Keratinocyte (primary cell): ENCODE measurements at places on chromosomes 6 and 20. TPM values are rescaled to one million over a fixed set of nuclear protein-coding genes. Genes with fewer than 3 reads are reported as not detected.

GRCh38 chr6:44039191-44039719 lies 88.0 kb downstream of the MRPL14 start:
- no peak for DNase-seq

- no peak for DNase-seq
Observed at GRCh38 chr20:49675368-49676151, 38.1 kb downstream of the B4GALT5 start.

DNA sequence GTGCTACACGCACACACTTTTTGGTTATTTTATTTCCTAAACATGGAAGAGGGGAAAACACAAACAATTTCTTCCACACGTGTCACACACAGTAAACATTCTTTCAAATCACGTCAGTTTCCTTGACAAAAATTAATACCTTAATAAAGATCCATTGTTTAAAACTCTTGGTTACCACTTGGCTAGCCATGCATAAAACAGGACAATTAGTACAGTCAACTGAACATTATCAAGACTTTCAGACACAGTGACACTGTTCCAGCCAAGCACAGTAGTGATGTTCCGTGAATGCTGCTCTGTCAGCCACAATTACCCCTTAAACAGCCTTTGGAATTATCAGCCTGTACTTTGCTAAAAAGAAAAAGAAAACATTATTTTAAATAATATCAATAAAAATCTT lies 50.8 kb downstream of the GMDS start:
- DNase-seq: no peak

DNA sequence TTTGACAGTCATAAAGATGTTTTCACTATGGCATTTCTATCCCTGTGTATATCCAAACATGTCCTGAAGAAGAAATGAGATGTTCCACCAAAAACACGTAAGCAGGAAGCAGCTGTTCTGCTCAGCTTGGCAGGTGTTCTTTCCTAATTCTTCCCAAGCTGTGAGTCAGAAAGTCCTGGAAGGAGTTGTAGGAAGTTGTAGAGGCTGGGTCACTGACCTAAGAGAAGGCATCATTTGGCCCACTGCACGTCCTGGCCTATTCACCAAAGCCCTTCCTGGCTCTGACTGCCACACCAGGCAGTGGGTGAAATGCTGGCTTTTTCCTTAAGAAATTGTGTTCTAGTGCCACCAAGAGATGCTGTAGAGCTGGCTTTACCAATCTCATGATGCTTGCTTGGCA lies 40.3 kb downstream of the STX11 start:
- no peak for DNase-seq

- DNase-seq: no peak
Observed at GRCh38 chr6:31441365-31442267, 38.2 kb downstream of the MICA start.

DNA sequence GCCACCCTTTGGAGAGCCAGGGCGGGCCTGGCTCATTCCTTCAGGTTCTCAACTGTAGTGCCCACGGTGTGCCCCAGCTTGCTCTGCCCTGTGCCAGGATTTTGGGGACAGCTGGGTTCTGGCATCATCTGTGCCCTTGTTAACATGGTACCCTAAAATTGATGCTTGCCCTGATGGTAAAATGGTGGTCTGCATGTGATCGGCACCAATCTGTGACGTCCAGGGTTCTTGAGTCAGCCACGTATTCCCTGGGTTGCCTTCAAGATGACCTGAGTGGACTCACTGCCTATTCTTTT lies 31.2 kb upstream of the APCDD1L start:
- no peak for DNase-seq

DNA sequence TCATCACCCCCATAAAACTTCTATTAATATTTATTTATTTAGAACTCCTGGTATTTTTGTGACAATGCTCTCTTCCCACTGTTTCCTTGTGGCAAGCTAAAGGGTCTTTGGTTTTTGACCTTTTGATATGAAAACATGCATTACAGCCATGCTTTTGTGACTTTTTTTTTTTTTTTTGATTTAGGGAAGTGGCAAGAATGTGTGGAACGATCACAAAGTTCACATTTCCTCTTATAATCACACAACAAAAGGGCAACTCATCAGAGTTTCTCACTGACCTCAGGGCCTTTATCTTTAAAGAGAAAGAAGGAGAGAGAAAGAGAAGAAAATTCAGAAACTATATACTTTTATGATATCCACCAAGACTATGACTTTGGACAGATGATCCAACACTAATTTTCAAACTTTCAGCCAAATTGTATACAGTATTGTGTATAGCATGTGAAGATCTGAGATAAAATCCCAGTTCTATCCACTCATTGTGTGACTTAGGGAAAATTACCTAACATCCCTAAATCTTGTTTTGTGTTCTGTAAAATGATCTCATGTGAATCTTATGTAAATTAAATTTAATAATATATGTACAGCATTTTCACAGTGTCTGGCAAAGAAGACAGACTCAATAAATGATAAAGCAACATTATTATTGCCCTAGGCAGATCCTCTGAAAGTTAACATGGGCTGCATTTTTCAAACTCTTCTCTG lies 106.8 kb upstream of the MARCKS start:
- DNase-seq: no peak

DNA sequence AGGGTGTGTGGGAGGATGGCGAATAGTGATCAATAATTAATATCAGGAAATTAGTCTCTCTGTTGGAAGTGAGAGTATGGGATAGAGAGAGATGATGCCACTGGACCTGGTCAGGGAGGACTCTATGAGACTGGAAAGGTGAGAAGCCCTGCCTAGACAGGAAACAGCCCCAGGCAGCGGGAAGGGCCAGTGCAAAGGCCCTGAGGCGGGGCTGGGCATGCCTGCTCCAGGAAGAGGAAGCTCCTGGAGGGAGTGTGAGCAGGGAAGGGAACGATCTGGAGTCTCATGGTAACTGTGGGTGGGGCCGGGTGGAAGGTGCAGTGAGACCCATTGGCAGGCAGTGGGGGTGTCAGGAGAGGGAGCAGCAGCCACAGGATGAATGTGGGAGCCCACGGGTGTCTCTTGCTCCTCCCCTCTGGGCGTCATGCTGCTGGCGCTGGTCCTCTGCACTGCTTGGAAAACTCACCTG lies 1.8 kb upstream of the CST3 start:
- no peak for DNase-seq

DNA sequence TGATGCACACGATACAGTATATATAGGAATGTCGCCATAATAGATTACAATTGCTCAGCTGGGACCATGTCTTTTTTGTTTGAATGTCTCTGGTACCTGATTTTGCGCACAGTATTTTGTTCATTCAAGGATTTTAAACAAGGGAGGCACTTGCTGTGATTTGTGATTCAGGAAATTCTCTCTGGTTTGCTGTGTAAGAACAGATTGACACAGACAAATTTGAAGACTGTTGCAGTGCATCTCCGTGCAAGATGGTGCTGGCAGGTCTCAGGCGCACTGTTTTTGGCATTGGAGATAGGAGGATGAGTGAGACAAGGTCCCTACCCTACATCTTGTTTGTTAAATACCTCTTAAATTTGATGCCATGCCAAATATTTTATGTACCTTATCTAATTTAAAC lies 2.5 kb downstream of the MAPRE1 start:
- no peak for DNase-seq

DNA sequence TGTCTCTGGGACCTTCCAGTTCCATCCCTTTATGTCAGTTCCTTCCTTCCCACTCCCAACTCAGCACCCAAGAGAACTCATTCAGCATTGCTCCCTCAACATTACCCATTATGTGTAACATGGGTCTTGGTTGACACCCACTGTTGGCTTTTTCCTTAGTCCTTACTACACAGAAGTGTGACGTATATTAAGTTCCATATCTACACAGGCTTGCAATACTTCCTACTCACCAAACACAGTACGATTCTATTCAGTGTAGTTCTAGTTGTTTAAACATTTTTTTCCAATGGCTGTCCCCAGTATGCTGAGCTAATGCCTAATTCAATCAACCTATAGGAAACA lies 37.7 kb downstream of the ARHGAP18 start:
- no peak for DNase-seq

- DNase-seq: no peak
Observed at GRCh38 chr6:31791324-31792089, 4.0 kb downstream of the VARS1 start.

DNA sequence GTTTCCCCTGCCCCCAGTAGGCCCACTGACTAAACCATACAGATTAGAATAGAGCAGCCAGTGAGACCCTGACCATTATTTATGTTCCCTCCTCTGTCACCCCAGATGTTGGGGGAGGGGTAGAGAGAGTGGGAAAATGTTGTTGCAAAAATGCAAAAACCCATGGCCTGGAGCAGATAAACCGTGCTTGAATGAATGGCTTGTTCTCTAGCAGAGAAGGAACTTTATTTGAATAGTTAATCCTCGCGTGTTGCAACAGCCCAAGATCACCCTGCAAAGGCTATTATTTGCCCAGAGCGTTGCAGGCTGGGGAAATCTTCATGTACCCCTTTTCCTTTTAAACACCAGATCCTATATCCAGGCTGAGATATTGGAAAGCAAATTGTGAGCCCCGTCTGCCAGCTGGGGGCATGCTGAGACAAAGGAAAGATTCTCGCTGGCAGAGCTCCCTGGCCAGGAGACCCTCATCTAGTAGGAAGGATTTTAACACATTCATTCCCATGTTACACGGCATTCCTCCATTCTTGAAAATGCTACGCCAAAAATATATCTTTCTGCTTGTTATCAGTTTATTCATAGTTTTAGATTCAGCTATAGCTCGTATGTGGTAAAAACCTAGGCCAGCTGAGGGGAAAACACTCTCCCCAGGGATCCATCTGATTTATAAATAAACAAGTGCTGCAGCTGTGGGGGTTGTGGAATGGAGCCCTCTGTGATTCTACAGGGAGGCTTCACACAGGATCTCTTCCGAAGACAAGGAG lies 53.0 kb downstream of the LINC00237 start:
- no peak for DNase-seq

DNA sequence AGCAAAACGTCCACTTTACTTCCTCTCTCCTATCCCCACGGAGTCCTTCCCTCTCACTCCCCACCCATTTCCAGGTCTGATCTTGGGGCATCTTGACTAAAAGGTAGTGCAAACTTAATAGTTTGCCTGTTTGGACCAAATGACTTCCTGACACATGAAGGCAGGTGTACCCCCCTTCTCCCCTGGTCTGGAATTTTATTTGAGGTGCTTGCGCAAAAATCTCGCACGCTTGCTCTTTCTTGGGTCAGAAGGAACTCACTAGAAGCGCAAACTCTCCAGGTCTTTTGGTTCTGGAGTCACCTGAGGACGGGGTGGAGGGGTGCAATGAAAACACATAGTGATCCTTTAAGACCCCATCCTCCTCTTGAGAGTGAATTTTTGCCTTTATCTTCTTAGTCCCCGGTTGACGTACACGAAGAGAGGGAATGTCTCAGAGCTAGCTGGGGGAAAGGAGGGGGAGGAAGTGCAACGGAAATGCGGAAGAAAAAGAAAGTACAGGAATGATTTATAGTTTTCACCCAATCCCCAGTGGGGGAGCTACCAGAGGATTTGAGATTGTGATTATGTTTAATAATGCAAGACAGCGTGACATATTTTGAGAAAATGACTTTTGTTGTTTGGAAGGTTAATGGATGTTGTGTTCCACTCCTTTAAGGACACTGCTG lies 4.9 kb downstream of the ADGRB3 start:
- DNase-seq: no peak

DNA sequence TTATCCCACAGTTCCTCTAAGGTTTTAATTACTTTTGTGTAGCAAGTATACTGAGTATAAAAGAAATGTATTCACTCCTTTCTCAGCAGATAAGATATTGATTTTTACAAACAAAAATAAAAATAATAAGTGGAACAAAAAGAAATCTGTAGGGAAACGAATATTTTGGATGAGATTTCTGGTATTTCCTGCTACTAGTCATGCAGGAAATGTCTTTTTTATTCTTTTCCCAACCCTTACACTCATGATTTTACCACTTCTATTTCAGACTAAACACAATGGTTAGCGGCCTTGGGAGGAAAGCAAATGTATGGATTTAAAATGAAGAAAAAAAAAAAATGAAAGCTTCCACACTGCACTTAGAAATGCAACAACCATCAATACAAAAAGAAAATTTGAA lies 580.5 kb upstream of the MARCKS start:
- DNase-seq: no peak

DNA sequence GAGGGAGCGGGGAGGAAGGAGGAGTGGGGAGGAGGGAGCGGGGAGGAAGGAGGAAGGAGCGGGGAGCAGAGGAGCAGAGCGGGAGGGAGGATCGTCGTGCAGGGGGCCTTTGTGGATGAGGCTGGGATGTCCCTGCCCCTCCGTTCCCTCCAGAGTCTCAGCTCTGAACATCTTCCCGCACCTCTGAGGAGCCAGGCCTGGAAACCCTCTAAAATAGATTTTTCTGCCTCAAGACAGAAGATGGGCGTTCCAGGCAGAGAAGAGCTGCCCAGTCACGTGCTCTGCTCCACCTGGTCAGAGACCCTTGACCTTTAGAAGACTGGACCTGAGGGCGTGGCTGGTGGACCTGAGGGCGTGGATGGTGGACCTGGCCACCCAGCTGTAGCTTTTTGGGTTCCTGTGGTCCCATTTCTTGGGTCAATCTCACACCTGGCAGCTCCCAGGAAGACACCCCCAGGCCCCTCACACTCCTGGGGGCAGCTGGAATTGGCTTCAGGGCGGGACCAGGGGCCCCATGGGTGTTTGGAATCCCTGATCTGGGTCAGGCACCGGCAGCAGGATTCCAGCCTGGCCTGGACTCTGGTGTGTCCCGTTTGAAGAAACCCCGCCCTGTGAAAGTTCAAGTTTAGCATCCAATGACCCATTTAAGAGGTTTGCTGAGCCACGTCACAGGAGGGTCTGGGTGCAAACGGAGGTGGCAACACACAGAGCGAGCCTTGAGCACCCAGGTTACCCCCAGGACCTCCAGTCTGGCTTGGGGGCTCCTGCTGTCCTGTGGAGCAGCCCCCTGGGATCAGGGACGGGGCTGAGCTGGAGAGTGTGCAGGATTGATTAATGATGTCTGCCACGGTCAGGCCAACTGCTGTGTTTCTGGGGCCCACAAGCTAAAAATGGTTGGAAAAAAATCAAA lies 96.9 kb upstream of the BHLHE23 start:
- DNase-seq: no peak

DNA sequence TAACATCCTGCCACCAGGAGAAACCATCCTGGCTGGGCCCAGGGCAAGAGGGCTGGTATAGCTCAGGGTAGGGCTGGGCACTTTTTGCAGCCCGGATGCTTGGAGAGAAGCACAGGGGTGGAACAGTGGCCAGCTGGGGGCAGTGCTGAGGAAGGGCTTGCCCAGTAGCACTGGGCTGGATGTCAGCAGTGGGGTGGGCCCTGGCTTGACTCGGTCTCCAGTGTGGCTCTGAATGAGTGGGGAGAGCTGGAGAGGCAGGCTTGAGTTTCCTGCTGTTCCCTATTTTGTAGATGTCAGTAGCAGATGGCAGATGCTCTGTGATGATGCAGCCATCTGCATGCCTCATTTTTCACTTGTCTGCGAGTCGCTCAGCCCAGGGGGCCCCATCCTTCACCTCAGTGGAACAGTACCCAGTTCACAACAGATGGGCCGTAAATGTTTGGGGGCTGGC lies 56.3 kb upstream of the TULP1 start:
- no peak for DNase-seq

- no peak for DNase-seq
Observed at GRCh38 chr20:50330504-50331313, 140.1 kb downstream of the CEBPB start.

GRCh38 chr6:150409576-150410066 lies 40.8 kb downstream of the IYD start:
- no peak for DNase-seq

The CD2AP gene
- polyA plus RNA-seq: 13.7 to 23.9 TPM (median 15.9 TPM) in 3 replicates

The FILIP1 gene
- polyA plus RNA-seq: 0.01 TPM in 1 of 3 replicates, not detected in the others

The SLC26A8 gene
- polyA plus RNA-seq: 0.02 to 0.18 TPM (median 0.04 TPM) in 3 replicates

The HDGFL1 gene
- not detected in 3 replicates for polyA plus RNA-seq
